ENCODE measurements at places on chromosomes 7 and 10.

DNA sequence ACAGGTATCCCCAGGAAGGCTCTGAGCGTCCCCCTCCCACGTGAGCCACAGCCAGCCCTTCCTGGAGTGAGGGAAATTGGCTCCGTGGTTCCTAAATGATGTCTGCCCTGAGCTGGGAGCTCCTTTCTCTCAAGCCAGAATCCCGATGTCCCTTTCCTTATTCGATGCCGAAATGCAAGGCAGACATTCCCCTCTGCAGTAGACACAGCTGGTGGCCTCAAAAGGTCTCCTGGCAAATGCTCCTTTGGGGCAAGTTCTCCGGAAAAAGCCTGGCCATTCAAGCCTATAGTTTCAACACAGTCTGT, 98.9 kb downstream of the HIP1 start:
- DNase-seq: no peak

DNA sequence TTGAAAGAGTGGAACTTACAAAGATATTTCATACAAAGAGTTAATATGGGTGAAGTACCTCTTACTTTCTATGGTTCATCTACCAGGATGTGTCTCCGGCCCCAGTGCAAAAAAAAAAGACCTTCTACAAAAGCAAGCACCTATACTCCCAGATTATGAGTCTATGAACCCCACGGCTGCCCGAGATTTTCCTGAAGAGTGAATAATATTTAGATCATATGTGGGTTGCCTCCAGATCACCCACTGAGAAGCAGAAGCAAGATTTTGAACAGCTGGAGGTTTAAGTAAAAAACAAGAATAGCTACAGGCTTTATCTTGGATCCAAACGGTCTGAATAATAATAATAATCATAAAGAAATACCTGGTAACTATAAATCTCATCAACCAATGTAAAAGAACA, 207.7 kb downstream of the SKAP2 start:
- DNase-seq: no peak

GRCh38 chr10:74419958-74420375, 268.9 kb downstream of the ADK start:
- DNase-seq: no peak

- no peak for DNase-seq
Observed at GRCh38 chr10:110834629-110835301, 37.0 kb upstream of the PDCD4 start.

DNA sequence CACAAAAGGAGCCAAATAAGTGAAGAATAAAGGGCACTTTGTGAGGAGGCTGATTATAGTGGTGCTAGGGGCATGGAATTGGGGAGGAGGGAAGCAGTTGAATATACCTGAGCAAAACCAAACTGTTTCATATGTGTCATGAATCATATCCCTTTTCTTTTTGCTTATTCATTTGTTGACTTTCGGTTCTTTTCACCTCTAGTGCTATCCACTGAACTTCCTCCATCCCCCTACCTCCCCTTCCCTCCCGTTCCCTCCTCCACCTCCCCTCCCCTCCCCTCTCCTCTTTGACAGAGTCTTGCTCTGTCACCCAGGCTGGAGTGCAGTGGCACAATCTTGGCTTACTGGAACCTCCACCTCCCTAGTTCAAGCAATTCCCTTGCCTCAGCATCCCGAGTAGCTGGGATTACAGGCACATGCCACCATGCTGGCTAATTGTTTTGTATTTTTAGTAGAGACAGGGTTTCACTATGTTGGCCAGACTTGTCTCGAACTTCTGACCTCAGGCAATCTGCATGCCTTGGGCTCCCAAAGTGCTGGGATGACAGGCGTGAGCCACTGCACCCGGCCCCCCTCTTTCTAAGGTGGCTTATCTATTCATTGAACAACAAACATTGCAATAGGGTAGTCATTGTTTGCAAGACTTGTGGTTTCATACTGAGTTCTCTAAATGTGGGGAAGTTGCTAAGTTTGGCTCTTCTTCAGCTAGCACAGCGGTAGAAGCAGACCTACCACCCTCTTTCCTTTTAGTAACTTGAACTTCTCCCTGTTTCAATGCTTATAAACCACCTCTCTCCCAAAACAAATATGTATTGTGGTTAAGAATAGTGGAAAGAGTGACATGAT, 150.4 kb upstream of the PRPS1L1 start:
- peak; percentile 63 for DNase-seq

DNA sequence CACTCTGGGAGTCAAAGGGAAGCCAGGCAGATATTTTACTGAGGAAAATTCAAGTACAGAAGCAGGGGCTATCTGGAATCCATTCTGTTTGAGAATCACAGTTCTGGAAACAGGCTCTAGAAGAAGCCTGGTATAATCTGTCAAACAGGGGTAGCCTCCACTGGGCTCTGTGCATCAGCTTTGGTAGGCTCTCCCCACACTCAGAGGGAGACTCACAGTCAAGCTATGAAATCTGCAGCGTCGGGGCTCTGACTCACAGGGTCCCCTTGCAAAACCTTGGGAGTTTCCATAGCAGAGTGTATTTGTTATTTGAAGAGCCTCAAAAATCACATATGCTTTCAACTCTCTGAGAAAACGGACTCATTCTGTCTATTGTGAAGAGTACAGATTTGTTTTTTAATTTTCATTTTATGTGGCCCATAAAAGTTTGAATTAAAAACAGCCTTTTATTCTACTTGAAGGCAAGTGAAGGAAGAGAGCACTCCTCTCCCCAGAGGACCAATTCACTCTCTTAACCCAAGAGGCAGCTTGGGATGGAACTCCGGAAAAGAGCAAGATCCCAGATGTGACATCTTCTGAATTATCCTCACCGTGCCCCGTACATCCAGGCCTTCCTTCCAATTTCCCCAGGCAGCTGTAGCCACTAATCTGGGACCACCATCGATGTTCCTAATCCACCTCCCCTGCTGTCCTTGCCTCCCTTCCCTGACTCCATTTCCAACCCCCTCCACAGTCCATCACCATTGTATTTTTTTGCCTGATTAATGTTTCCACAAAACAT, 590.9 kb upstream of the MGMT start:
- DNase-seq: no peak

DNA sequence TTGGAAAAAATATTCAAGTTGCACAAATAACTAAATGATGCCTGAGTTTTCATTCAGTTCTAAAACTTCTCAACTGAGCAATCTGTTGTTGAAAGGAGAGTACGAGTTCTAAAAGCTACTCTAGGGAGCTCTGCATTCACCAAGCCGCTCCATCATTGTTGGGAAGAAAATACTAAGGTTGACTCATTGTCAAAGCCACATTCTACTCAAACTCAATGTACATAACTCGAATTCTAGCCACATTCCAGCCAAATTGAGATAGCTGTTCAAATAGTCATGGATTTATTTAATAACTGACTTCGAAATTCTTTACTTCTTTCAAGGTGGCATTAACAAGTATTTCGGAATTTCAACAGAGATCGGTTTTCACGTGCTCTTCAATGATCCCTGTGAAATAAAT, 63.4 kb downstream of the KIAA1217 start:
- no peak for DNase-seq

- DNase-seq: no peak
Observed at GRCh38 chr10:88526501-88527105, 56.5 kb downstream of the RNLS start.

Measured in epithelial cell of prostate (primary cell).